HFFc6 (cell line): ENCODE measurements at places on chromosomes 5 and 9.

DNA sequence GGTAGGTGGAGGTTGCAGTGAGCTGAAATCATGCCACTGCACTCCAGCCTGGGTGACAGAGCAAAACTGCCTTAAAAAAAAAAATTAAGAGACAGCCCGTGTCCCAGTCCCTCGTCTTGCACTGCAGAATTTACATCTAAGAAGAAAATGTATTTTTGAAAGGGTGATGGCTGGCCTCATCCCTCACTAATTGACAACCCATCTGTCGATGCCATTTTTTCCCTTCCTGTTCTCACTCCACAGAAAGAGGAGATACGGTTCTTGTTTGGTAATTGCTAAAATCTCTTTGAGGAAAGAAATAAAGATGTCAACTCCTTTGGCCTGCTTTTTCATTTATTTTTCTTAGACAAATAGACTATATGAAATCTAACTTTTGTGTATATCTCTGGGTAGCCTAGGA, 2.4 kb upstream of the LSM11 start:
- no peak for DNase-seq

GRCh38 chr5:170217831-170218230, 15.0 kb upstream of the C5orf58 start:
- no peak for DNase-seq

DNA sequence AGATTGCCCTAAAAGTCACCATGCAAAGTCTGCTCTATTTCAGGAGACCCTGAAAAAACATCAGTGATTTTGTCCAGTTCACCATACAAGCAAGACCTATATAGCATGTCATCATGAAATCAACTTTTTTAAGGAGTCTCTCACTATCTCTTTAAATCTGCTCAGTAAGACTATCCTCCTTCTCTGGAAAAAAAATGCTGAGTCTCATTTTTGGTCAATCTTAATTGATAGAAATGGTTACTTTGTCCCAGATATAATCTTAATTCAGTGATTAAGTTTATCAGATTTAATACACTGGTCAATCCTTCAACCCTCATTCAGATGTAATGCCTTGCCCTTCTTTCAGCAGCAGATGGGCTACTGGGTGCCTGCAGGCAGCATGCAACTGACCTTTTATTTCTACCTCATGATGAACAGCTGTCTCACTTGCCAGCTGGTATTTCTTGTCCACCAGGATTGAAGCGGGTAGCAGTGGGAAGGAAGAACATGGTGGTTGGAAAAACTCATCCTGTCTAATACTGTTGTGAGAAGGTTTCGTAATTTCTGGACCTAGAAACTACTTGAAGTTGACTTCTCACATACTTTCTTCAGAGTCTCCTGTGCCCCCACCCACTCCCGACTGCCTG, 375.3 kb downstream of the DNAH5 start:
- no peak for DNase-seq

- DNase-seq, result no peak
These were observed 239.3 kb upstream of the PRDM9 start for GRCh38 chr5:23268136-23268535.

- no peak for DNase-seq
These were observed 170.6 kb upstream of the MRPS30 start for GRCh38 chr5:44637916-44638869.
